Natural killer cell (primary cell): ENCODE measurements at places on chromosomes 2 and 18. TPM values are rescaled to one million over a fixed set of nuclear protein-coding genes. Genes with fewer than 3 reads are reported as not detected.

Gene RASGRP3
- 1.8 TPM for total RNA-seq

Gene MC2R
- total RNA-seq, result not detected

Gene EGR4
- 0.28 TPM for total RNA-seq

Gene DOK6
- total RNA-seq, result not detected

Gene ZSWIM2
- not detected for total RNA-seq

Gene SEPTIN2
- total RNA-seq, result 275 TPM

Gene SCN9A
- total RNA-seq, result 1.4 TPM

Gene FOXI3
- total RNA-seq, result not detected

Gene TRAPPC12
- 92.6 TPM for total RNA-seq

Gene TUBA4B
- not detected for total RNA-seq

Gene C2orf66
- not detected for total RNA-seq

Gene C1GALT1C1L
- total RNA-seq, result not detected

Gene HOXD13
- total RNA-seq, result not detected

Gene COL4A3
- total RNA-seq, result 0.45 TPM

Gene VSNL1
- total RNA-seq, result not detected

Gene CAMKMT
- total RNA-seq, result 25.0 TPM

Gene HRH4
- 0.23 TPM for total RNA-seq

Gene UGT1A3
- total RNA-seq, result not detected

Gene ALPG
- not detected for total RNA-seq

Gene MBP
- total RNA-seq, result 183 TPM

Gene SYT4
- total RNA-seq, result not detected

Gene KCNS3
- not detected for total RNA-seq

Gene CPO
- not detected for total RNA-seq

Gene RTP5
- total RNA-seq, result 0.47 TPM

Gene RND3
- total RNA-seq, result not detected

Gene GNAL
- total RNA-seq, result 15.0 TPM

Gene GPR45
- total RNA-seq, result not detected

Gene ANO7
- total RNA-seq, result 1.4 TPM

Gene DHRS9
- not detected for total RNA-seq

Gene WDR43
- total RNA-seq, result 45.1 TPM

Gene ABCG8
- total RNA-seq, result not detected

Gene SCN1A
- total RNA-seq, result not detected

Gene DSG1
- total RNA-seq, result not detected

Gene KIF3C
- 4.4 TPM for total RNA-seq

Gene CHST9
- not detected for total RNA-seq

Gene MYO5B
- not detected for total RNA-seq

Gene NRP2
- not detected for total RNA-seq

Gene CCDC148
- not detected for total RNA-seq

Gene IKZF2
- total RNA-seq, result 74.4 TPM

Gene ZNF407
- 36.7 TPM for total RNA-seq

Gene CCDC121
- 0.42 TPM for total RNA-seq

Gene HK2
- 9.4 TPM for total RNA-seq

Gene HOXD12
- total RNA-seq, result not detected

Gene ITPRIPL1
- total RNA-seq, result 28.7 TPM

Gene TRABD2A
- 6.3 TPM for total RNA-seq

Gene CYTIP
- 276 TPM for total RNA-seq

Gene GCG
- total RNA-seq, result not detected

Gene PIEZO2
- total RNA-seq, result not detected
